ENCODE measurements at places on chromosomes 5 and 9.

DNA sequence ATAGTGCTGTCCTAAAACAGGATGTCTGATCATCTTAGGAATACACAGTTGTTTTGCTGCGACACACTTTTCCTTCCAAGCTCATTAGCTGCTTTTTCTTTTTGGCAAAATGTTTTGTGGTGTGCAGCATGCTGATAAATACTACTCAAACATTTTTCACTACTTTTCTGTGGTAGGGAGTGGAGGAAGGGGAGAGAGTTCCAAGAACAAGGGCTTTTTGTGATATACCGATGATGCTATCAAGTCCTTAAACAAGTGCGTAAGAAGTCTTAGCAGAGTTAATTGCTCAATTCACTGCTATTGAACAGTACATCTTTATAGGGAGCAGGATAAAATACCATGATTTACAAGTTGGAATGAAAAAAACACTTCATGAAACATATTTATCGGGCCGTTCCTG is 23.6 kb upstream of the TEK start:
- DNase-seq: no peak

- no peak for DNase-seq
Measured at GRCh38 chr9:16267281-16268066, 603.0 kb downstream of the BNC2 start.

GRCh38 chr9:841371-842209 is at the start of gene DMRT1:
DMRT1 (plus strand) TSS chr9:841697; CDS start chr9:841839, 142 bp downstream.
- DNase-seq: no peak

DNA sequence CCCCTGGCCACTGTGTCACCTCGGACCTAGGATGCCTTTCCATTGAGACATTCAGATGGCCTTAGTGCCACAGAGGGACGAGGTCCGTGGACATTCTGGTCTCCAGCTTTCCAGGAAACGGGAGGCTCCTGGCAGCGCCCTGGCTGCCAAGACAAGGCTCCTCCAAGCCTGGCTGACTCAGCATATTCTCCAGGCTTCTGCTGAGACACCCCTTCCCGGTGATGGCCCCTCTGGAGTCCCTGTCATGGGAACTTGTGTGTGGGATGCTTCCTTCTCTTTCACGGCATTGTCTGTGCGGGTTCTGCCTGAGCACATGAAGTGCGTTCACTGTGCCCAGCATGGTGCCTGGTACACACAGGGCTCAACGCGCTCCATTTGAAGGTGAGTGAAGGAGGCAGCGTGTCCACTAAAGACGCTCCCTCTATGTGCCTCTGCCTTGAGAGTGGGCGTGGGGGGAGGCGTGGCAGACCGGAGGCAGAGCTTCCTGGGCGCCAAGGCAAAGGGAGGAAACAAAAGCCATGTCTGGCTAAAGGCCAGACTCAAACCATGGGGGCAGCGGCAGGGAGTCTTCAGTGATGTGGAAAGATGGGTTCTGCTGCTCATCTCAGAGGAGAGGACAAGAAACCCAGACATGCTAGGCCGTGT is 46.4 kb upstream of the PRRC2B start:
- DNase-seq: no peak

DNA sequence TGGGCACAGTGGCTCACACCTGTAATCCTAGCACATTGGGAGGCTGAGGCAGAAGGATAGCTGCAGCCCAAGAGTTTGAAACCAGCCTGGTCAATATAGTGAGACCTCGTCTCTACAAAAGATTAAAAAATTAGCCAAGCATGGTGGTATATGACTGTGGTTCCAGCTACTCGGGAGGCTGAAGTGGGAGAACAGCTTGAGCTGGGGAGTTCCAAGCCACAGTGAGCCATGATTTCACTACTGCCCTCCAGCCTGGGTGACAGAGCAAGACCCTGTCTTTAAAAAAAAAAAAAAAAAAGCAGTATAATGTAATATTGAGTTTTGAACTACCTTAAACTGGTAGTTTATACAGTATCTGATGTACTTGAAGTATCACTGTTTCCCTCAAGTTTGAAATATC is 358.4 kb downstream of the EBF1 start:
- DNase-seq: no peak

GRCh38 chr5:119255571-119256356 is 100.1 kb upstream of the TNFAIP8 start:
- DNase-seq: no peak

GRCh38 chr5:32964261-32964660 is 253.1 kb downstream of the NPR3 start:
- DNase-seq: no peak

DNA sequence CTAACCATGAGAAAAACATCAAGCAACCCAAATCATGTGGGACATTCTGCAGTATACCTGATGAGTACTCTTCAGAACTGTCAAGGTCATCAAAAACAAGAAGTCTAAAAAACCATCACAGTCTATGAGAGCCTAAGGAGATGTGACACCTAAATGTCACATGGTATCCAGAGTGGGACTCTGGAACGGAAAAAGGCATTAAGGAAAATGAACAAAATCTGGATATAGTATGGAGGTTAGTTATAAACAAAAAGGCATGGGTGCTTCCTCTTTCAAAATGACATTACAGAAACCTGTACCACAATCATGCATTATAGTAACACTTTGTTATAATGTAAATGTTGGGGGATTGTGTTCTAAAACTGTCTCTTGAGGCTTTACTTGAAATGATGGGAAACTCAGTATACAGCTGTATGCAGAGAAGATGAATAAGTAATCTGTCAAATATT is 47.4 kb downstream of the PRKACG start:
- DNase-seq: no peak

DNA sequence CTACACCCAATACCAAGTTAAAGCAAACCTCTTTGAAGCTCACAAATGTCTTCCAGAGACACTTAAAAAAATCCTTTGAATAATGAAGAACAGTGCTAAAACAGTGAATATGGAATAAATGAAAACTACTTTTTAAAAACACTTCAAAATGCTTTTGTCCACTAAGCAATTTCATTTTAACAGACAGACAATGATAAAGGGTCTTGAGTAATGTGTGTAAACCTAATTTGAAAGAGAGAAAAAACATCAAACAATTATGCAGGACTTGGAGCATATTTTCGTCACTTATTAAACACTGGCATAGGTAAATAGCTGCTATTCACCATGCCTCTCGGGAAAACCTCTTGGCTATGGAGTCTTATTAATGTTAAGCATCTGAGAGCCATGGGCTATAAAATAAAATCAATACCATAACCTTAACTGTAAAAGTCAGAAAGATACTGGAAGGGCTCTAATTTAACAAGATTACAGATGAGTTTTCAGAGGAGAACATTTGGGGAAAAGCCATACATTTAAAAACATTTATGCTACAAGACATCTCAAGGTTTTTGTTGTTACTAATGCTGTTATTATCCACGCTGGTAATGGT is 177.8 kb downstream of the NFIB start:
- DNase-seq: no peak

- DNase-seq: no peak
Measured at GRCh38 chr9:15505921-15506320, 4.8 kb downstream of the PSIP1 start.

- no peak for DNase-seq
Measured at GRCh38 chr9:91187965-91188344, 173.8 kb downstream of the AUH start.

GRCh38 chr5:94778299-94778698 is 159.8 kb downstream of the SLF1 start:
- no peak for DNase-seq

DNA sequence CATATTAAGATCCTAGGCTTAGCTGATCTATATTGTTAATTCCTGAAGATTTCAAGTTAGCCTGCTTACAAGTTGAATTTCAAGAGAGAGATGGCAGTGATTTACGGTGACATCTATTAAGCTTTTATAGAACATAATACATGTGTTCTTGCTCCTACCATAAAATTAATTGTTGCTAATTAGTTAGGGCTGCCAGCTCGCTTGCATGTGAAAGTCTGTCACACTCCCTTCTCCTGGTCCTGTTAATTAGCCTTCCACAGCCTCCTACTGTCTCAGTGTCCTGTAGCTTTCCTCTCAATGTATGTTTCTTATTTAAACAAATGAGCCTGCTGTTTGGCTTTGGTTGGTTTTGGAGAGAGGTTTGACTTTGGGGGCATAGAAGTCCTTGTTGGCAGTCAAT is 247.2 kb downstream of the NTRK2 start:
- DNase-seq: no peak

DNA sequence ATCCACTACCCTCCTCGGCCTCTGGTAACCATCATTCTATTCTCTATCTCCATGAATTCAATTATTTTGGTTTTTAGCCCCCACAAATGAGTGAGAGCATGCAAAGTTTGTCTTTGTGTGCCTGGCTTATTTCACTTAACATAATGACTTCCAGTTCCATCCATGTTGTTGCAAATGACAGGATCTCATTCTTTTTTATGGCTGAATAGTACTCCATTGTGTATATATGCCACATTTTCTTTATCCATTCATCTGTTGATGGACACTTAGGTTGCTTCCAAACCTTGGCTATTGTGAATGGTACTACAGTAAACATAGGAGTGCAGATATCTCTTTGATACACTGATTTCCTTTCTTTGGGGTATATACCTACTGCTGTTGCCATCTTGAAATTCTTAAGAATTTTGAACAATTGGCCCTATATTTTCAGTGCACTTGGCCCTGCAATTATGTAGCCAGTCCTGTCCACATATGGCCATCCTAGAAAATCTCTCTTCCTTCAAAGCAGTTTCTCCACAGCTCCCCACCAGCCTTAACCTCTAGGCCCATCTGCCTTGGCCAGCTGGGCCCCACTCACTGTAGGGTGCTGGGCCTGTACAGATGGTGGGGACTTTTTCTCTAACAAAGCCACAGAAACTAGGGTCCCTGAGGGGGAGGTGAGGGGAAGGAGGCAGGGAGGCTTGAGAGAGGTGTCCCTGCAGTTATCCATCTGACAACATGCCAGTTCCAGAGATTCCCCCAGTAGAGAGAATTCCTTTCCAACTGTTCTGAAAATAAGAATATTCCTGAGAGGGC is 81.9 kb upstream of the LHFPL2 start:
- no peak for DNase-seq

DNA sequence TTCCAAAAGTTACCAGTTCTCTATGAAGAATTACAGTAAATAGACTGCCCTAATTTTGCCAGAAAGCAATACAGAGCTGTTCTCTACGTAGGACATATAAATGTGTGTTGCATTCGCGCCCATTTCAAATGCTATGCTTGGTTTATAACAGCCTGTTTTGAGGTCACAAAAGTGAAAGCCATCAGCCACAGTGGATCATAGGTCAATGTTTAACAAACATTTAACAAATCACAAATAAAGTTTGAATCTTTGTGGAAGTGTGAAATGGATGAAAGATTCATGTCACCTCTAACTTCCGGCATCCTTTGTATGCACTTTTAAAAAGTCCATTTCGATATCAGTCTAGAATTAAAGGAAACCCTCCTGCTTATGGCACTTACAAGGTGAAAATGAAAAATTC is 371.3 kb downstream of the GLIS3 start:
- no peak for DNase-seq

GRCh38 chr9:7523426-7524043 is 276.0 kb downstream of the DMAC1 start:
- DNase-seq: no peak

DNA sequence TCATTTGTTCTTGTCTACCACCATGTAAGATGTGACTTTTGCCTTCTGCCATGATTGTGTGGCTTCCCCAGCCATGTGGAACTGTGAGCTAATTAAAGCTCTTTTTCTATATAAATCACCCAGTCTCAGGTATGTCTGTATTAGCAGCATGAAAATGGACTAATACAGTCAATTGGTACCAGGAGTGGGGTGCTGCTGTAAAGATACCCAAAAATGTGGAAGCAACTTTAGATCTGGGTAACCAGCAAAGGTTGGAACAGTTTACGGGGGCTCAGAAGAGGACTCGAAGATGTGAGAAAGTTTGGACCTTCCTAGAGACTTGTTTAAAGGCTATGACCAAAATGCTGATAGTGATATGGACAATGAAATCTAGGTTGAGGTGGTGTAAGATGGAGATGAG is 488.9 kb downstream of the ISL1 start:
- no peak for DNase-seq

DNA sequence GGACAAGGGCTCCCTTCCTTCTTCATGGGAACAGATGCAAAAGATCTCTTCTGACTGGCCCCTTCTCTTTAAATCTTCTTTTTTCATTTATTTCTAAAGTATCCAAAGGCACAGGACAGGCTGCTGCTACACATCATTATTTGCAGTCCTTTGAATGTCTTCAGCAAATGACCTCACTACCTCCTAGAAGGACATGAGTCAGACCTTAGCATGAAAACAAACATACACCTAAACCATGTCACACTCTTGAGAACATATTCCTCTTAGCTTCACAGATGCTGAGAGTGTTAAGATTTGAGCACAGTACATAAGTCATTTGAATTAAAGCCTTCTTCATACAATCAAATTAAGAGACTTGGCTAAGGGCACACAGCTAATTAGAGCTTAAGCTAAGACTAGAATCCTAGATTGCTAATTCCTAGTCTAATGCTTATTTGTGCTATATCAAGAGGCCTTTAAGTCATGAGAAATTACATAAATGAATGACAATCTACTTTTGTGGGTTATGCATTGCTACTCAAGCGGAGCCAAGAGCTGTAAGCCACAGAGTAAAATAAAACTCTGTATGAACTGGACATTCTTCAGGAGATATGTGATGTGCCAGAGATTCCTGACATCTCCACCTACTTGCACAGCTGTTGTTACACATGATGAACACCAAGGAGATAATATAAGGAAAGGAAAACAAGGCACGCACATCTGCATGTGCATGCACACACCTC is 109.1 kb upstream of the PTGER4 start:
- no peak for DNase-seq

- DNase-seq: no peak
Measured at GRCh38 chr9:127781806-127782205, 3.3 kb upstream of the SH2D3C start.

GRCh38 chr5:170623576-170624181 is 119.9 kb downstream of the KCNIP1 start:
- DNase-seq: no peak

- no peak for DNase-seq
Measured at GRCh38 chr9:116984111-116984510, 297.0 kb downstream of the TRIM32 start.

DNA sequence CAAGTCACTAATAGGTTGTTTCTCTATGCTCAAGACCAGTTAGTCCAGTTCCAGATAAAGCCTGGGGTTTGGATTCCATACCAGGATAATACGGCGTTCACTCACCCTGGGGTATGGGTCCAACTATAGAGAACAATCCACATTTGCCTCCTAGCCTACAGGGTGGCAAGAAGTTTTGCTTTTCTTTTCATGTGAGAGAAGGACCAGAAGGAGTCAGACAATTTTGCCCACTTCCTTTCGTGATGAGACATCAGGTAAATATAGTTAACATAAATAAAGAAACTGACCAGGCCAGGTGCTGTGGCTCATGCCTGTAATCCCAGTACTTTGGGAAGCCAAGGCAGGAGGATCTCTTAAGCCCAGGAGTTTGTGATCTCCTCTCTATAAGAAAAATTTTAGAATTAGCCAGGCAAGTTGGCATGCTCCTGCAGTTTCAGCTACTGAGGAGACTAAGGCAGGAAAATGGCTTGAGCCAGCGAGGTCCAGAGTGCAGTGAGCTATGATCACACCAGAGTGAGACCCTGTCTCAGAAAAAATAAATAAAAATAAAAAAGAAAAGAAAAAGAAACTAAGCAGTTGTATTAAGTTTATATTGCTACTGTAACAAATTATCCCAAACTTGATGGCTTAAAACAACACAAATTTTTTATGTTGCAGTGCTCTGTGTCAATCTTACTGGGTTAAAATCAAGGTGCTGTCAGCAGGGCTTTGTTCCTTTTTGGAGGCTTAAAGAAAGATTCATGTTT is 7.5 kb upstream of the REEP5 start:
- no peak for DNase-seq

Measured in GM12892 (cell line).